ENCODE measurements at places on chromosomes 5 and 9.

- no peak for DNase-seq
These were observed 26.2 kb downstream of the SNX24 start for GRCh38 chr5:122871661-122872060.

GRCh38 chr9:134992755-134993124, 75.0 kb upstream of the FCN1 start:
- no peak for DNase-seq

DNA sequence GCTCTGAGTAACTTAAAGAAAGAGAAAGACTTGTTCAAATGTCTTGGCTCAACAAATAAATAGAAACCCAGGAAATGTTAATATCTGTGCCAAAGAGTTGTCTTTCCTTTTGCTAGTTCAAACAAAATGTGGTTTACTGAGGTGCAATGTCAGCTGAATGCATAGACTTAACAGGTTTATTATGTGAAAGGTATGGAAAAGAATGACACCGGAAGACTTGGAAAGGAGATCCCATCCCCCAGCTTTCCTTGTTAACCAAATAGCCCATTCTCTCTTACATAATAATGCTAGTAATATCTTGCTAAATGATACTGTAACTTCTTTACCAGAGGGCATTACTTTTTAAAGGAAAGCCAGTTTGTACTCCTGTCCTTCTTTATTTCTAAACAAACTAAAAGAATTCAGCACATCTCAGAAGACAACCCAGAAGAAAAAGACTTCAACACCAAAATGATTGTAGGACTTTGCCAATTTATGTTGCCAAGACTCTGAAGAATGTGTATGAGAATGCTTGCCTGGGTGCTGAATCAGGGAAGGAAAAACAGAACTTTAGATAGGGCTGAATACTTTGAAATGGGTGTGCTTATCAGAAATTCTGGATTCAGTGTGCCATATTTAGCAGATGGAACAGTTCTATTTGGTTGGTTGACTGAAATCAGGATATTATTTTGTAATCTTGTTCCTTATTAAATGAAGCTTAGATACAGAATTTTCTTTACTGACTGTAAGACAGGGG, 344.1 kb downstream of the TMEM38B start:
- DNase-seq, result no peak

DNA sequence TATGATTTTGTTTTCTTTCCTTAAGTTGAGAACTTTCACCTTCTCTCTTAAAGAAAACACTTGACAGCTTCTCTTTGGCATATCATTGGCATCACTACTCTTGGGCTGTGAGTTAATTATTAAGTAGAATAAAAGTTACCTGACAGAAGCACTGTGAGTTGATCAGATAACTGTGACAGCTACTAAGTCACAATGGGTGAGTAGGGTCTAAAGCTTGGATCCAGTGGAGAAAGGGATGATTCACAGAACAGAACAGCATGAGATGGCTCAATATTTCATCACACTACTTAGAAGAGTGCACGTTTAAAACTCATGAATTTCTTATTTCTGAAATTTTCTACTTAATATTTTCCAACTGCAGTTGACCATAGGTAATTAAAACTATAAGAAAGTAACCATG, 268.5 kb upstream of the NMUR2 start:
- no peak for DNase-seq

GRCh38 chr9:33837138-33837537, 20.2 kb downstream of the UBE2R2 start:
- DNase-seq, result no peak

DNA sequence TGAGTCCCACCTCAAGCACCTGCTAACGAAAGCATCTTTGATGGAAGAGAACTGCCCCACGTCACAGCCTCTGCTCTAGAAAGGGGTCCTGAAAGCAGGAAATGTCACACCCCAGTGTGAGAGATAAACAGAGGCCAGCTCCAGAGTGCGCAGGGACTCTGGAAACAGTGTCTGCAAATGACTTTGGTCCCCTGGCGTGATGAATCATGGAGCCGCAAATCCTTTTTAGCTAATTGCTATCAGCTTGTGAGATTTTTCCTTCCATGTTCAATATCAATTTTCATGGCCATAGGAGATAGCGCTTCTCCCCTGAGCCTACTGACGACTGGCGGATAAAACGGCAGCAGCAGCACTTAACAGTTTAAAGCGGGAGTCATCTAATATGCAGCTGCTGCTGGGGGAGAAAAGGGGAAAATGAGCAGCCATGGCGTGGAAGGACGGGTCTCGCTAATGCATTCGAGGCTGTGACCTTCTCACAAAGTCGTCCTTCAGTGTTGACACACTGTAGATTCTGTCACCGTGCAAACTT, 209.6 kb upstream of the IRX1 start:
- no peak for DNase-seq

GRCh38 chr5:32096891-32097595, 77.1 kb downstream of the GOLPH3 start:
- no peak for DNase-seq

GRCh38 chr9:124859803-124860581, 1.8 kb downstream of the RPL35 start:
- no peak for DNase-seq

- no peak for DNase-seq
These were observed 1486.8 kb upstream of the C9orf72 start for GRCh38 chr9:29060041-29060440.

GRCh38 chr9:92176068-92176799, 61.0 kb upstream of the SPTLC1 start:
- no peak for DNase-seq

DNA sequence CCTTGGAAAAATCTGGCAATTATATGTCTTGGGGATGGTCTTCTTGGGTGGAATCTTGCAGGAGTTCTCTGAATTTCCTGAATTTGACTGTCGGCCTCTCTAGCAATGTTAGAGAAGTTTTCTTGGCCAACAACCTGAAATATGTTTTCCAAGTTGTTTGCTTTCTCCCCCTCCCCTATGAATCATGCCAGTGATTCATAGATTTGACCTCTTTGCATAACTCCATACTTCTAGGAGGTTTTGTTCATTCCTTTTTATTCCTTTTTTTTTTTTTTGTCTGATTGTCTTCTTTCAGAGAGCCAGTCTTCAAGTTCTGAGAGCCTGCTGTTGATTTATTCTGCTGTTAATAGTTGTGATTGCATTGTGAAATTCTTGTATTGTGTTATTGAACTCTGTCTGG, 56.7 kb upstream of the SLC44A1 start:
- no peak for DNase-seq

DNA sequence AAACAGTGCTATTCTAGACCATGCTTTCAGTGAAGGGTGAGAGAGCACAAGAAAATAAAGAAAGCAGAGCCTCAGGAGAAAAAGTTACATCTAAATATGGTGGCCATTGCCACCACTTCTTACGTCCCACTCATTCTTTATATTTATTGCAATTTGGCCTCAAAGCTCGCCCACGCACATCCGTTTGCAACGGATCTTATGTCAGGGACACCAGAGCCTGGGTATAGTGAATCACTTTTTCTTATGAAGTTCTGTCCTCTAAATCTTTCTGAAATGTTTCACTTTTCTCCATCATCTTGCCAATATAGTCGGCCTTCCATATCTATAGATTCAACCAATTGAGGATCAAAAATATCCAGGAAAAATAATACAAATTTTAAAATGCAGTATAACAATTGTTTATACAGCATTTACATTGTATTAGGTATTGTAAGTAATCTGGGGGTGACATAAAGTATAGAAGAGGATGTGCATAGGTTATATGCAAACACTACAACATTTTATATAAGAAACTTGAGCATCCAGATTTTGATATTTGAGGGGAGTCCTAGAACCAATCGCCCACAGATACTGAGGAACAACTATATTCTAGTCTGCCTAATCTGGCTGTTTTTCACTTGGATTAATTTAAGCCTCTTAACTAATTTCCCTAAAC, 35.2 kb downstream of the GOLPH3 start:
- DNase-seq, result no peak

GRCh38 chr5:180287868-180288267, 4.0 kb downstream of the MAPK9 start:
- DNase-seq, result no peak

DNA sequence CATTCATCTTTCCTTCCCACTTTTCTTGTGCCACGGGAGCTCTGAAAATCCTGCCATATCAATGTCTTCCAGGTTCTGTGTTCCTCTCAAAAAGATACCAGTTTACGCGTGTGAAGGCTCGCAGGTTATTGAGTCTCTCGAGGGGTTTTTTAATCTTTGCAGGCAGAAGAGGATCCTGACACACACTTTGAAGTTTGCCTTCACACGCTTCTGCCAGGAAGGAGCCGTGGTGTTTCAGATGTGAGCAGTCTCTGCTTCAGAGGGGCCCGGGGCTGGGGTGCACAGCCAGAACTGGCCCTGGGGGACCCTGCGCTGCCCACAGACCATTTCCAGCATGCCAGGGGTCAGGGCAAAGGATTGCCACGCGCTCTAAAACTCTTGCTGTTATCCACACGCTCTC, 167.2 kb downstream of the TTLL11 start:
- no peak for DNase-seq

GRCh38 chr9:91416096-91416712, 7.4 kb downstream of the NFIL3 start:
- no peak for DNase-seq

Data from stimulated activated CD4-positive, alpha-beta T cell treated with anti-CD3 and anti-CD28 coated beads, Interleukin-1b, Interleukin-23, amount 100 ng/mL, for 1 hour (primary cell).